Activated T-helper 17 cell treated with anti-CD3 and anti-CD28 coated beads, Interleukin-2, amount 50 U/mL, for 72 hours (primary cell): ENCODE measurements at places on chromosomes 4 and X. TPM values are rescaled to one million over a fixed set of nuclear protein-coding genes. Genes with fewer than 3 reads are reported as not detected.

LDB2 gene
- total RNA-seq = not detected

ODAPH gene
- total RNA-seq = 0.87 TPM

VCX gene
- total RNA-seq = not detected

CT55 gene
- total RNA-seq = not detected

MTNR1A gene
- not detected for total RNA-seq

SGMS2 gene
- 1.2 TPM for total RNA-seq

EGF gene
- total RNA-seq = not detected

GAGE12E gene
- not detected for total RNA-seq

CNKSR2 gene
- 3.2 TPM for total RNA-seq

INPP4B gene
- 53.9 TPM for total RNA-seq

P2RY8 gene
- 105 TPM for total RNA-seq

CCSER1 gene
- total RNA-seq = 0.78 TPM
